ENCODE measurements at places on chromosomes 3 and 15. TPM values are rescaled to one million over a fixed set of nuclear protein-coding genes. Genes with fewer than 3 reads are reported as not detected.

DNA sequence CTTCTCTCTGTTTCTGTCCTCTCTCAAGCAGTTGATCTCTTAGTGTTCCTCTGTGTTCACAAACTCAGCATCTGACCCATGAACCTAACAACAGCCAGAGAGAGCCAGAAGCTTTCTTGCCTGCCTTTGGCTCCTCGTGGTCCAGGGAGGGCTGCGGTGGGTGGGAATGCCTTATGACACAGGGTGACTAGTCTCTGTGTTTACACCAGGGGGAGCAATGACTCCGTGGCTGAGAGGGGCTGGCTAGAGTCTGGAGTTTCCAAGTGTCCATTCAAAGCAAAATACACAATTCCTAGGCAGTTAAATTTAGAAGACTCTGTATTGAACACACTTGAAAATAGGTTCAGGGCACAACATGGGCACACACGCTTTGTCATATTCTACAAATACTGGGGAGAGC, 370.0 kb upstream of the FRG2C start:
- DNase-seq: peak; percentile 47

- DNase-seq: no peak
These were observed 101.2 kb downstream of the VGLL4 start for GRCh38 chr3:11542551-11542950.

The INSYN1 gene
- total RNA-seq: 8.1 TPM

The ARGFX gene
- not detected for total RNA-seq

All from ureter (tissue), 1 donor.